ENCODE measurements at places on chromosomes 7 and 10.

GRCh38 chr7:151664268-151664667 lies 144.6 kb upstream of the RHEB start:
- DNase-seq: no peak

- DNase-seq: no peak
Measured at GRCh38 chr10:132564690-132565089, 27.1 kb downstream of the INPP5A start.

GRCh38 chr10:79322616-79323543 lies 24.4 kb upstream of the PPIF start:
- DNase-seq: no peak

DNA sequence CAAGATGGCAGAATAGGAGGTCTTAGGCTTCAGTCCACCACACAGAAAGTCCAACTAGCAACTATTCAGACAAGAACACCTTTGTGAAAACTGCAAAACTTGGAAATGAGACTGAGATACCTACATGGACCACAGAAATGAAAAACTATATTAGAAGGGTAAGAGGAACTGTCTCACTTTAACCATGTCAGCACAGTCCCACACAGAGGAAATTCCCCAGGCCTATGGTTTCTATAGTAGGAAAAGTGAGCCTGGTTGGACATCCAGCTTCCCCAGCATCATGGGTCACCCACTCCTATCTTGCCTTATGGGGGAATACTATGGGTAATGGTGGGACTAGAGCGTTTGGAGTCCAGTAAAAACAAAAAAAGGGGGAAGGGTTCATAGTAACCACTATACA lies 38.8 kb upstream of the CDK6 start:
- no peak for DNase-seq

GRCh38 chr7:70285187-70285586 lies 686.9 kb downstream of the AUTS2 start:
- DNase-seq: no peak

GRCh38 chr10:69367469-69367868 lies 49.2 kb downstream of the TACR2 start:
- no peak for DNase-seq

- DNase-seq: no peak
Measured at GRCh38 chr10:96588060-96588554, 1.3 kb upstream of the TM9SF3 start.

DNA sequence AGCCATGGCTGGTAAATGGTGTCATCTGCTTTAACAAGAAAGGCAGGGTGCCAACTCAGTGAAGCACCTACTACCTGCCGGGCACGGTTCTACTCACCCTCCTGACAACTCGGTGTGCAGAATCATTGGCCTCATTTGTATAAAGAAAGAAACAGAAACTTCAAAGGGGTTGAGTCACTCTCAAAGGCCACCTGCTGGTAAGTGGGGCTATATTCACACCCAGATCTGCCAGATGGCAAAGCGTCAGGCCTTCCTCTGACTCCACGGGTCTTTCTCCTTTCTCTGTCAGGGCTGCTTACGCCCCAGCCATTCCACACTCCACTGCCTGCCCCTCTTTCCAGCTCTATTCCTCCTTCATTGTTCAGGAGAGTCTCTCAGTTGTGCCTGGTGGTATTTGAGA lies 309.2 kb downstream of the GFRA1 start:
- no peak for DNase-seq
